Bronchial epithelial cell (primary cell): ENCODE measurements at places on chromosomes 6 and 20. TPM values are rescaled to one million over a fixed set of nuclear protein-coding genes. Genes with fewer than 3 reads are reported as not detected.

GGTLC1 gene
- not detected in 2 replicates for total RNA-seq

NRN1 gene
- total RNA-seq = not detected in 2 replicates

EPHA7 gene
- under 0.01 TPM in 1 of 2 replicates, not detected in the other for total RNA-seq

ARFGEF3 gene
- 10.3 and 14.2 TPM in 2 replicates for total RNA-seq

SIRPG gene
- total RNA-seq = not detected in 2 replicates

AGPAT1 gene
- total RNA-seq = 5.8 and 9.0 TPM in 2 replicates

ENPP3 gene
- total RNA-seq = not detected in 2 replicates

BNIP5 gene
- total RNA-seq = not detected in 2 replicates

OR12D3 gene
- not detected in 2 replicates for total RNA-seq

LY6G6C gene
- total RNA-seq = 0.38 TPM in 1 of 2 replicates, not detected in the other

ZKSCAN3 gene
- 2.6 and 3.2 TPM in 2 replicates for total RNA-seq

SLC16A10 gene
- under 0.01 and 0.26 TPM in 2 replicates for total RNA-seq

SLC32A1 gene
- total RNA-seq = under 0.01 TPM in 1 of 2 replicates, not detected in the other

HLA-DPB1 gene
- total RNA-seq = 0.53 TPM in 1 of 2 replicates, not detected in the other

FGD2 gene
- total RNA-seq = under 0.01 and 0.26 TPM in 2 replicates

RAET1L gene
- total RNA-seq = 0.79 and 20.4 TPM in 2 replicates

PLEKHG1 gene
- 10.5 and 26.2 TPM in 2 replicates for total RNA-seq

IRF4 gene
- total RNA-seq = not detected in 2 replicates

SAMD5 gene
- total RNA-seq = 2.6 and 3.1 TPM in 2 replicates

SCUBE3 gene
- not detected in 2 replicates for total RNA-seq

DOK5 gene
- total RNA-seq = 0.13 TPM in 1 of 2 replicates, not detected in the other
